Effector memory CD8-positive, alpha-beta T cell (primary cell): ENCODE measurements at places on chromosomes 6 and 20.

DNA sequence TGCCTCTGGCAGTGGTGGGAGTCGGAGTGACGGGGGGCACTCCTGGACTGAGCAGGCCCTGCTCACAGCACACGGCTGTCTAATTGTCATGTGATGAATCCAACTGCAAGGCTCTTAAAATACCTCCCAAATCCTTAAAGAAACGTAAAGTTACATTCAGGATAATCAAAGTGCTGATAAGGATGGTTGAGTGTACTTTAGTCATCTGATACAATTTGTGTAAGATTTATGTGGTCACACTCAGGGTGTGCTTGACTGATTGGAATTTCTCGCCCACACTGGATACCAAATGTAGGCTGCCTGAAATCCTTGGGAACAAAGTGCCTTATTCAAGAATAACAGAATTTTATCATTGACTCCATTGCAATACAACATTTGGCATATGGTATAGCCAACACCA lies 238.7 kb downstream of the CDH4 start:
- H3K27ac ChIP-seq: no peak overlapping the region
- no peak overlapping the region for H3K4me3 ChIP-seq
- no peak for DNase-seq
- H3K36me3 ChIP-seq: no peaks in the 10 kb centered on the region
- peaks cover 5% of the 10 kb centered on the region for H3K27me3 ChIP-seq
- no peaks in the 10 kb centered on the region for H3K4me1 ChIP-seq

DNA sequence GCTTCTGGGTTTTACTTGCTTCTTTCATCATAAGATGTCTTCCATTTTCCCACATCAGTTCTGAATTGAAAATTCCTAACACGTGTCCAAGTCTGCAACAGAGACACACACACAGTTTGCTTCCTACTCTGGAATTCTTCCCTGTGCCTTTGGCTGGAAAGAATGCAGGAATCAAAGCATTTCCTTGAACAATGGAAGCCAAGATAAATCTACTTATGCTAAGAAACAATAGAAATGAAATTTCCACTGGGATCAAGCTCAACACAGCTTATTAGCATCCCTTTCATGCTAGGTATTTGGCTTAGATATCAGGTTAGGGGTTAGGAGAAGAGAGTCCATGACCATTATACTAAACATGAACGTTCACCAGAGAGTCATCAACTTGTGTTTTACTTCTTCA lies 101.1 kb upstream of the SCAF8 start:
- H3K36me3 ChIP-seq: no peaks in the 10 kb centered on the region
- peaks cover 56% of the 10 kb centered on the region for H3K27me3 ChIP-seq
- H3K4me1 ChIP-seq: no peaks in the 10 kb centered on the region
- H3K4me3 ChIP-seq: no peak overlapping the region
- DNase-seq: no peak

DNA sequence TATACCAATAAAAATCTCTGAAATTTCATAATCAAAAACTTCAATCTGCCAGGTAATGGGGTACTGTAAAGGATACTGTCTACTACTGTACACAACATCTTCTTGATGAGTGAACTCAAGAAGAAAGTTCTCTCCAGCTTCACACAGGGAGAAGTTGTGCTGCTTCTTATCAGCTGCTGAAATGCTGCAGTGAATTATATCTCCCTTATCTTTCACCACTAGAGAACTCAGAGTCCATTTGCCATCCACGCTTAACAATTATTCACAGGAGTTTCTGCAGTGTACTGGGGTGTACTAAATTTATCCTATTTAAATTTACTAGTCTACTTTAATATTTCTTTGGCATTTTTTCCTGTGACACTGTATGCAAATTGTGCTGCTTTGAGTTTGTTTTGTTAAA lies 384.8 kb downstream of the TFAP2B start:
- H3K4me1 ChIP-seq: no peaks in the 10 kb centered on the region
- H3K4me3 ChIP-seq: no peak overlapping the region
- no peak for DNase-seq
- no peaks in the 10 kb centered on the region for H3K27me3 ChIP-seq

DNA sequence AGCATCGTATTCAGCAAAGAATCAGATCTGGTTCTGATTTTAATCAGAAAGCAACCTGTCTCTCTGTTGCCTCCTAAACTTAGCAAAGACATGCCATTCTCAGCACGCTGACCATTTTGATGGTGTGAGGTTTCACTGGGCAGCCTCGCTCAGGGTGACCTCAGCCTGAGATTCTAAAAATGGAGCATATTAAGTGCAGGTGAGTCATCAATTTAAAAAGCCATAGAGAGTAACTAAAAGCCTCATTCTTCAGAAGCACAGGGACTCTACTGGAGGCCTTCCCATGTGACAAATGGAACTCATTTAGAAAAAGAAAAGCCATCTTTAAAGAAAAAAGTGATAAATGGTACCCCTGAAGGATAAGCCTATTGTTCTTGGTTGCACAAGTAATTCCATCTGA lies 91.3 kb downstream of the FILIP1 start:
- no peaks in the 10 kb centered on the region for H3K27me3 ChIP-seq
- DNase-seq: no peak
- no peak overlapping the region for H3K27ac ChIP-seq
- H3K36me3 ChIP-seq: no peaks in the 10 kb centered on the region
- H3K4me1 ChIP-seq: no peaks in the 10 kb centered on the region
- no peak overlapping the region for H3K4me3 ChIP-seq

DNA sequence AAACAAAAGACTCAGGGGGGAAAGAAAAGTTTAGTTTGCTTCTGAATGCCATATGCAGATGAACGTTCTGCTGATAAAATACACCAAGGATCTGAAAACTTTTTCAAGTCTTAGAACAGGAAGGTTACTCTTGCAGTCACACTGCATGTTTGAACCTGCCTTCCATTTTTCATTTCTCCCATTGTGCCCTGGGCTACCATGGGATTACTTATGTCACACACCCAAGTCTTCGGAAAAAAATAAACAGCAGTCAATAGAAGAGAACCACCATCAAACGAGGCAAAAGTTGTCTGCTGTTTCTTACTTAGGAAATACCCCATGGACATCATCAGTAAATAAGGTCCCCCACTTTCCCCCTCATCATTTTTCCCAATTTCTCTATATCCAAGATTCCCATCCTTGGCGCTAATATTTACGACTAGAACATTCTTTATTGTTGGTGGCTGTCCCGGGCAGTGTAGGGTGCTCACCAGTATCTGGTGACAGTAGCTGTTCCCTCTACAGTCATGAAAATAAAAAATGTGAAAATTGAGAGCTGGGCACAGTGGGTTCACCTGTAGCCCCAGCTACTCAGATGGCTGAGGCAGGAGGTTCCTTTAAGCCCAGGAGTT lies 202.5 kb downstream of the BCAS1 start:
- H3K4me1 ChIP-seq: peaks cover 44% of the 10 kb centered on the region
- H3K27me3 ChIP-seq: no peaks in the 10 kb centered on the region
- DNase-seq: no peak
- peak overlapping the region; percentile 88 for H3K27ac ChIP-seq
- H3K4me3 ChIP-seq: peak overlapping the region; percentile 64

- DNase-seq: no peak
- no peak overlapping the region for H3K4me3 ChIP-seq
- no peaks in the 10 kb centered on the region for H3K36me3 ChIP-seq
- no peak overlapping the region for H3K27ac ChIP-seq
Observed at GRCh38 chr6:157710604-157711003, 112.4 kb upstream of the SNX9 start.

DNA sequence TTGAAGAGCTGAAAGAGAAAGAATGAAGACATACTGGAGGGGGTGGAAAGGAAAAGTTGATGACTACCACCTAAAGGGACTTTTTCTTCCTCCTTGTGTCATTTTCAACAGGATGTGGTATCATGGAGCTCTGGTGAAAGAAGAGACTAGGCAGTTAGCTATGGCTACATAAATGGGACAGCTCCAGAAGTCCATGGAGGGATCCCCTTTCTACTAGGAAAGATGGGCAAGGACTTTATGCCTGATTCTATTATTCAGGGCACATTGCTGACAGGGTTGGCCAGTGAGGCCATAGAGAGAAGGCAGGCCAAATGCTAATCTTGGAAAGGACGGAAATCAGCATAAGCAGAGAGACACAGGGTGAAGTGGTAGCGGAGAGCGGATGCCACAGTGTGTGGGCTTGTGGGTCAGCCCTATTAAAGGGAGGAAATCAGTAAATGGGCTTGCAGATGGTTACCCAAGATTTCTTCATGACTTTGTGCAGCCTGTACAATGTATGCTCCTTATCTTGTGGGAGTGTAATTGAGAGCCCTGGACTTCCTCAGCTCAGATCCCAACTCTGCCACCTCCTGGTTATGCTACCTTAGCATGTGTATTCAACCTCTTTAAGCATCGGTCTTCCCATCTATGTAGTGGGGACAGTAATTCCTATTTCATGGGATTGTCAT lies 77.4 kb upstream of the TMEM170B start:
- no peaks in the 10 kb centered on the region for H3K36me3 ChIP-seq
- H3K4me1 ChIP-seq: peaks cover 7% of the 10 kb centered on the region
- no peaks in the 10 kb centered on the region for H3K27me3 ChIP-seq

GRCh38 chr20:32984196-32984595 lies 20.0 kb downstream of the SUN5 start:
- H3K36me3 ChIP-seq: peaks cover 3% of the 10 kb centered on the region
- peak overlapping the region; percentile 46 for H3K27ac ChIP-seq
- no peak for DNase-seq
- H3K4me3 ChIP-seq: no peak overlapping the region

GRCh38 chr6:110430236-110430635 lies 14.9 kb upstream of the DDO start:
- H3K4me1 ChIP-seq: no peaks in the 10 kb centered on the region
- H3K27me3 ChIP-seq: peaks cover 49% of the 10 kb centered on the region
- peaks cover 4% of the 10 kb centered on the region for H3K36me3 ChIP-seq
- H3K27ac ChIP-seq: no peak overlapping the region
- no peak for DNase-seq

DNA sequence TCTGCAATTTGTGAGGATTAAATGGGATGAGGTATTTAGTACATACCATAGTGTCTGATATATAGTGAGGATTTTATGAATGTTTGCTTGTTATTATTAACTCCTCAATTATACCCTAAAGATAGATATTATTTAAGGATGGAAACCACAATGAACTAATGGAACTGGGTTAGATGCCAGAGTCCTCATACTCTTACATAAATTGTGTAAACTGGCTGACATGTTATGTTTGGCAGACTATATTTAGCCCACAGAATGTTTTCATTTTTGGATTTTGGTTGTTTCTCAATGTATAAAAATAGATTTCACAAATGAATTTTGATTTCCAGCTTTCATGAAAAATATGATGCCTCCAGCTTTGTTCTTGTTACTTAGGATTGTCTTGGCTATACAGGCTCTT lies 37.6 kb downstream of the HTR1B start:
- H3K27ac ChIP-seq: no peak overlapping the region
- no peak overlapping the region for H3K4me3 ChIP-seq
- no peaks in the 10 kb centered on the region for H3K4me1 ChIP-seq
- DNase-seq: no peak
- H3K36me3 ChIP-seq: peaks cover 3% of the 10 kb centered on the region

DNA sequence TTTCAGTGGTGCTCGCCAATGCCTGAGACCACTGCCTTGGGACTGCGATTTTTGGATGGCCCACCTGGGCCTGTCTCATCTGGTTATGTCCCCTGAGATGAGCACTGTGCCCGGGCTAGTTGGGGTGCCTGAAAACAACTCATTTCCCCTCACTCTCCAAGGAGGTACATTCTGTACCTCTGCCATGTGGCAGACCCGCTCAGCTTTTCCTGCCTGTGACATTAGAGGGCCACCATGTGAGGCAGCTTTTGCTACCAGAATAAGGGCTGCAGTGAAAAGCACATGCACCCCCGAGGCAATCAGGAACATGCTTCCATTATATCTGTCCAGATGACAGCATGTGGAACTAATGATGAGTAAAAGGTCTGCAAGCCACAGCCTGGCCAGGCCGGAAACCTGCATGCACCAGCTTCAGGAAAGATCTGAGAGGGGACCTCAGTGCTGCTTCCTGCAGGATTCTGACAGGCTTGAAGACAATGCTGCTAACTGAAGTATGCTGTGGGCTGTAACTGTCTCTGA lies 11.3 kb upstream of the SRSF6 start:
- no peaks in the 10 kb centered on the region for H3K36me3 ChIP-seq
- no peak overlapping the region for H3K4me3 ChIP-seq
- no peak for DNase-seq
- H3K4me1 ChIP-seq: no peaks in the 10 kb centered on the region

DNA sequence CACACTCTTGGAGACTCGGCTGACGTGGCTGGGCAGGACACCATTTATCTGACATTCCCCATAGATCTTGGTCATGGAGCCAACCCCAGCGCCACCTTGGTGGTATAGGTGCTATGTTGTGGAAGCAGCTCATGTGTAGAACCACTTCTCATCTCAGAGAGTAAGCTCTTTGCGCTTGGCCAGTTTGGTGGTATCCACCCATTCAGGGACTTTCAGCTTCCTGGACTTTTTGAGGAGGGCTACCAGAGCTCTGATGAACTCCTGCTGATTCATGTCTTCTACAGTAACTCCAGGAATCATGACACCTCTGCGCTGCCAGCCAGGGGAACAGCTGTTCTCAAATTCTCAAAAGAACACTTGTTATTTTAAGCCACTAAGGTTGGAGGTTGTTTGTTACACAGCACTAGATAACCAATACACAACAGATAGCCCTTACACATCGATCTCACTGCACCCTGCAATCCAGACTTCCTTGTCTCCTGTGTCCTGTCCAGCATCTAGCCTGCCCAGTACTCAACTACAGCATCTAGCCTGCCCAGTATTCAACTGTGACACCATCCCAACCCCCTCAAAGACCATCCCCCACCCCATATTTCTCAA lies 86.0 kb upstream of the SLC22A16 start:
- H3K27me3 ChIP-seq: peaks cover 1% of the 10 kb centered on the region
- H3K36me3 ChIP-seq: no peaks in the 10 kb centered on the region
- H3K4me1 ChIP-seq: peaks cover 19% of the 10 kb centered on the region
- no peak overlapping the region for H3K4me3 ChIP-seq
- DNase-seq: no peak

DNA sequence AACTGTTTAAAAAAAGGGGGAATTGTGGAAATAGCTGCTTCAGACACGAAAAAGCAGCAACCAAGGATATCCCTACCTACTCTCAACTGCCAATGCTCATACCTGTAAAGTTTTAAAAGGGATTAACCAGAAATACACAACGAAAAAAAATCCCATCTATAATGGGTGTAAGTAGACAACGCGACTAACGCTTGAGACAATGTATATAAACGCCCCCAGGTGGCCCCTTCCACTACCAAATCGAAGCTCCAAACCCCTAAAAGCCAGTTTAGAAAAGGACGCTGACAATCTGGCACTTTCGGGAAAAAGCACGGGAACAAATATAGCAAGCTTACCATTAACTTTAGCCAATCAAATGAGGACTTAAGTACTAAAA lies 94.5 kb upstream of the BTN3A2 start:
- H3K27me3 ChIP-seq: no peaks in the 10 kb centered on the region
- no peak for DNase-seq
- peaks cover 6% of the 10 kb centered on the region for H3K4me1 ChIP-seq
- H3K36me3 ChIP-seq: peaks cover 8% of the 10 kb centered on the region

- no peak overlapping the region for H3K27ac ChIP-seq
- no peaks in the 10 kb centered on the region for H3K36me3 ChIP-seq
- H3K27me3 ChIP-seq: peaks cover 25% of the 10 kb centered on the region
- DNase-seq: no peak
Observed at GRCh38 chr6:166553563-166554271, 32.8 kb downstream of the RAMACL start.
